ENCODE measurements at places on chromosomes 5 and 9.

- peak; percentile 51 for DNase-seq
Measured at GRCh38 chr9:89603767-89604665, 796 bp upstream of the GADD45G start.

- no peak for DNase-seq
Measured at GRCh38 chr5:131488463-131488862, 146.6 kb downstream of the RAPGEF6 start.

DNA sequence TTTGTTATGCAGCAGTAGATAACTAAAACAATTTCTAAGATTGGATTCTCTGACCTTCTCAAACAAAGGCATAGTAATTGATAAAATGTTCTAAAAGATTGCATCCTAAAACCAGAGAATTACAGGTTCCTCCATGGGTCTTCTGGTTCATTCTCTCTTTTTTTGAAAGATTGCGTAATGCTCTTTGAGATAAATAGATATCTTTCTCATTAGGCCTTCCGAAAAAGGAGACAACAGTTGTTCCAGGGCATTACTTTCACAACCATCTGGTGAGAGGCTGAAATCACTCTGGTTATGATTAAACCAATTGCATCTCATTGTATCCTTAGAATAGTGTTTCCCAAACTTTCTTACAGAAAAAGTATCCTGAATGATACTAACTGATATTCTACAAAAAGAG is 174.7 kb upstream of the NREP start:
- DNase-seq = no peak

GRCh38 chr5:159915904-159916840 is at the start of gene ADRA1B:
ADRA1B (plus strand) TSS chr5:159916482; CDS start chr5:159916906, 424 bp downstream.
- peak; percentile 14 for DNase-seq

DNA sequence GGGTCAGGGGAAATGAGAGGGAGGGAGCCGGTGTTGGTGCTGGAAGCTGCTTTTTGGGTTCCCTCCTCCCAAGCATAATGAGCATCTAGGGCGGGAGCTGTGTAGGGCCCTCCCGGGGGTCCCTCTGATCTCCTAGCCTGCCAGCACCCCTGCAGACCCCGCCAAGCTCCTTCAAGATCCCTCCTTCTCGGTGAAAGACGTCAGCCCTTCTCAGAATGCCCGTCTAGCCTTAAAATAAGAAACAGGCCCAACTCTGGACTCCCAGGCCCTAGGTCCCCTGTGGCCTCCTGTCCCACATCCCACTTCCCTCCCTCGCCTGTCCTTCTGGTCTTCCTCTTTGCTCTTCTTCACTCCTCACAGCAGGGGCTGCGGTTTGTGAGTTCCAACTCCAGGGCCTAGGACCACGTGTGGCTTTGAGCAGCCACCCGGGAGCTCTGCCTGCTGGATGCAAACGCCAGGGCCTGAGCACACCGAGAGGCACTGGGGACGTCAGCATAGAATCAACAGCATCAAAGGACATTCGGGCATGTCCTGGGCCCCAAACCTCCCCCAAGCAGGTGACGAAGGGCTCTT is 8.8 kb upstream of the SCGB3A1 start:
- DNase-seq = no peak

All from hematopoietic multipotent progenitor cell treated with erythropoietin and hydrocortisone succinate and interleukin-3 and kit ligand, for 8 days (in vitro differentiated cells).